COLO829 (cell line): ENCODE measurements at places on chromosomes 5 and 9.

GRCh38 chr5:50623666-50624065, 42.8 kb upstream of the PARP8 start:
- DNase-seq: no peak

DNA sequence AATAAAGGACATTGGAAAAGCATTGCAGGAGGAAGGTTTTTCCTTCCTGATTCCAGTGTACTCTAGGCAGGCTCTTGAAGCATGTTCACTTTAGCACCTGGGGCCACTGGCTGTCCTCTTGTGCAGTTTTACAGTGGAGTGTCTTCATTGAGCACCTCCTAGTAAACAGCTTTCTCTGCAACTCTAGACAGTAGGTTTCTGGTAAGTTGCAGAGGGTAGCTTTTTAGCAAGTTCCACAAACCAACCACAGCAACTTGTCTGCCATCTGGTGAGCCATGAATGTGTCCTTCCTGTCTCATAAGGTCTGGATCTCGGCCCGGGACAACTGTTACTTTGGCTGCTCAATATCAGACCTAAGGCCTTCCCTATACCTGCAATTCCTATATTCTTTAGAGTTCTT, 488.0 kb downstream of the MAN2A1 start:
- DNase-seq: no peak

GRCh38 chr5:176823869-176824412, 13.6 kb downstream of the UNC5A start:
- no peak for DNase-seq

DNA sequence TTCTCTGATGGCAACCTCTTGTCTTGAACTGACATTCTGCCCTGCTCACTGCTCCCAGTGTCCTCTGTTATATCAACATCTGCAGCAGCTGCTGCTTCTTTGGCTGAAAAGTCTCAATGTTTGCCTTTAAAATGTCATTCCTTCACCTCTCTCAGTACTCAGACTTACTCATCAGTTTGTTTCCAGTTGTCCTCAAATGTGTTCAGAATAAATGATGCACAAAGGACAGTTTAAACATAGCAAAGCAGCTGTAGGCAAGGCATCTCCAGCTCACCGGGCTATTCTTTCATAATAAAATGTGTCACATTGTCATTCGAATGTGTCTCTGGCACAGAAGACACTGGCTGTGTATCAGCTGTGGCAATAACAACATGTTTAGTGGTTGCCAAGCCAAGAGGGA, 590.9 kb upstream of the ZNF608 start:
- DNase-seq: no peak

- DNase-seq: no peak
Observed at GRCh38 chr9:19208653-19209052, 21.8 kb upstream of the DENND4C start.

- DNase-seq: no peak
Observed at GRCh38 chr9:91844190-91844589, 105.8 kb downstream of the ROR2 start.

DNA sequence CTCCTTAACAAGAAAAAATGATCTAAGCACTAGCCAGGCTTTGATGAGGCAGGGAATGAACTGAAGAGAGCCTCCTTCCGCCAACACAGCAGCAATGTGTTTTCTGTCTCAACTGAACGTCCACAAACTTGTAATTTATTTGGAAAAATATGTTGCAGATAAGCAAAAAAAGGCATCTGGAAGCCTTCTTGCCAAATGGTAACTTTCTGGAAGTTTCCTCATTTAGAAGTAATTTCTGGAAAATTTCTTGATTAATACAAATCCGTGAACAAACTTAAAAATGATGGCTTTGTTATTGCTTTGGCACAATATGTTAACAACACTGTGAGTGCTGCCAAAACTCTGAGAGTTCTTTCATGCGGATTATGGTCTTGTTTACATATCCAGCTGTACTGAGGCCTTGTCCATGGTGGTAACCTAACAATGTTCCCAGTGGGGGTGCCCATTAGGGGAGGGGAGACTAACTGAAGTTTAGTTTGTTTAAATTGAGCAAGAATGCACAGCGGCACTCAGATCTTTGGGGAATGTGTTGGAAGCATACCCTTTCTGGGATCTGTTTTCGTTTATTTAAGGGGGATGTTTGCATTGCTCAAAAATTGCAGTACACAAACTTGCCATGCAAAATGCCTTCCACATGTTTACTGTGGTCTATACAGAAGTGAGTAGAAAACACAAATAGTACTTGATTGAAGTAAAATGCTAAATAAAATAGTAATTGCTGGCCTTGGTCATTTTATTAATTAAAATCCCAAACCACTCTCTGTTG, 334.7 kb downstream of the NR2F1-AS1 start:
- DNase-seq: no peak

DNA sequence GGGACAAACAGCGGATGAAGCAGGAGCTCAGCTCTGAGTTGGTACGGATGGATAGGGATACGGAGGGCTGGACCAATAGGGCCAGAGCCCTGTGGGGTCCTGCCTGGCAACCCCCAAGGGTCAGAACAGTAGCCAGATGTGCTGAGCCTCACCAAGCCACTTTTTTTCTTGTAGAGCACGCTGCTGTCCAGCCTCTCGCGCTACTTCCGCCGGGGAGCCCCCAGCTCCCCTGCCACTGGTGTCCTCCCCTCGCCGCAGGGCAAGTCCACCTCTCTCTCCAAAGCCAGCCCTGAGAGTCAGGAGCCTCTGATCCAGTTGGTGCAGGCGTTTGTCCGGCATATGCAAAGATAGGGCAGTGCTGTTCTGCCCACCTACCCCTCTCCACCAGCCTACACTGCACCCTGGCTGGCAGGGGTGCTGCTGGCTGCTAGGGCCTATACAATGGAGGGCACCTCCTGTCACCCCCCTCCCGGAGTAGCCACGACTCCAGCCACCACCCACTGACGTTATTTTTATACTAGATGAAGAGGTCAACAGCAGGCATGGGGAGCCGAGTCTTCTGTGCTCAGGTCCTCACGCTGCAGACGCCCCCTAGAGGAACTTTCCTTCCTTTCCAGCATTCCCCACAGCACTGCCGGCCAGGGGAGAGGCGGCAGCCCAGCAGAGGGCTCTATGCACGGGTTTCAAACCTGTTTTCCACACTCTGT, 21.6 kb downstream of the SH3GLB2 start:
- DNase-seq: peak; percentile 72

GRCh38 chr9:70924380-70924779, 197.0 kb downstream of the TRPM3 start:
- no peak for DNase-seq

GRCh38 chr9:117744856-117745389, 40.7 kb downstream of the TLR4 start:
- DNase-seq: peak; percentile 12

- no peak for DNase-seq
Observed at GRCh38 chr5:1474866-1475543, 29.8 kb upstream of the SLC6A3 start.

GRCh38 chr9:38088006-38088925, 19.2 kb upstream of the SHB start:
- DNase-seq: peak; percentile 70

DNA sequence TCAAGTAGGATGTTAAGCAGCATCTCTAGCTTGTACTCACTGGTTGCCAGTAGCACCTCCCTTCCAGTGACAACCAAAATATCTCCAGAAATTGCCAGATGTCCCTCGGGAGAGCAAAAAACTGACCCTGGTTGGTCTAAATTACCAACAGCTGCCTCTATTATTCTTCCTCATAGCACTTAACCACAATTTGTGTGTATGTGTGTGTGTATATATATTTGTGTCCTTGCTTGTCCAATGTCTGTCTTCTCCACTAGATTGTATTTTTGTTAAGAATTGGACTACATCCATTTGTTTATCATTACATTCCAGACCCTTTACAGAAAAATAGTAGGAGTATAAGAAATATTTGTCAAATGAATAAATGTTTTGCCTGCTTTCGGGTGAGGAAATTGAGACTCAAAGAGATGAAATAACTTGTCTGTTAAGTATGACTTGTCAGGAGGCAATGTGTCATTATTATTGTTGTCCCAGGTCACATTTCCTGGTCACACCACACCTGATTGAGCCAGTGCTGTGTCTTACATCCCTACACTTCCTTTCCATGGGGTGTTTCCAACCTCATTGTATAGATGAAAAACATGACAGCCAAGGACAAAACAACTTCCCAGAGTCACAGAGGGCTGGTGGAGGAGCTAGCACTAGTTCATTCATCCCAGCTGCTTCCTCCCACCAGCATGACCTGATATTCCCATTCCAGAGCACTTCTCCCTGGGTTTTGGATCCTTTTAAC, 11.4 kb upstream of the GRPEL2 start:
- no peak for DNase-seq

- DNase-seq: peak; percentile 35
Observed at GRCh38 chr5:35803191-35803651, 53.5 kb upstream of the IL7R start.

- no peak for DNase-seq
Observed at GRCh38 chr9:87071473-87071872, 124.2 kb upstream of the GAS1 start.

DNA sequence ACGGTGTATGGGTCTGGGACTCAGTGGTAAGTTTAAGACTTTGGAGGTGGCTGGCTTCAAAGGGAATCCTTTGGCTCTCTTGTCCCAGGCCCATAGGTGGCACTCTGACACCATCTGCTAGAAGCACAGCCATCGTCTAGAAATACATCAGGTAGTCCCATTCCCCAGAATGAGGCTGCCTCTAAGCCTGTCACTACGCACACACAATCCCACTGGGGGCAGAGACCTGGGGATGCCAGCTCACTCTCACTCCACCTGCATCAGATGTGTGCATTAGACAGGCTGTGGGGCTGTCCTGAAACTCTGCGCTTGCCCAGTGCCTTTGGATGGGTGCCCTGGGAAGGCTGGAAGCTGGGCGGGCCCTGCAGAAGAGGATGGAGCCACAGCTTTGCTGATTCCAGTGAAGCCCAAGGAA, 127.5 kb upstream of the PANK3 start:
- no peak for DNase-seq

GRCh38 chr9:124210697-124211096, 47.1 kb upstream of the NEK6 start:
- no peak for DNase-seq

DNA sequence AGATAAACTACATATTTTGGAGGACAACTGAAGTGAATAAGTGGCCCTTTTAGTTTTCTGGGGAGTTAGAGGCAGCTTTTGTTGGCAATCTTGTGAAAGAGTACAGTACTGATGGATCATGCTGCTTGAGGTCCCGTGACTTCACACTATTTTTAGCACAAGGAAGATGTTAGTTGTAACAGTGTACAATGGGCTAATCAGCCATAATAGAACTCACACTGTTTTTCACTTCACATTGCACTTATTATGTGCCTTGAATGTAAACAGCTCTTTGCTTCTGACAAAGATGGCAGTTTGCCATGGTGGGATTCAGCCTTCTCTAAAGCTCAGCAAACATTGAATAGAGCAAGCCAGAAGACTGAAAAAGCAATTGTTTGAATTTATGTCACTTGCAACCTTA, 176.7 kb upstream of the ZNF608 start:
- peak; percentile 3 for DNase-seq

- DNase-seq: peak; percentile 60
Observed at GRCh38 chr9:94554439-94555331, at the start of gene PCAT7. TSS of gene PCAT7 (plus strand) at chr9:94555083.

- DNase-seq: no peak
Observed at GRCh38 chr5:96683392-96683791, 21.2 kb downstream of the CAST start.

DNA sequence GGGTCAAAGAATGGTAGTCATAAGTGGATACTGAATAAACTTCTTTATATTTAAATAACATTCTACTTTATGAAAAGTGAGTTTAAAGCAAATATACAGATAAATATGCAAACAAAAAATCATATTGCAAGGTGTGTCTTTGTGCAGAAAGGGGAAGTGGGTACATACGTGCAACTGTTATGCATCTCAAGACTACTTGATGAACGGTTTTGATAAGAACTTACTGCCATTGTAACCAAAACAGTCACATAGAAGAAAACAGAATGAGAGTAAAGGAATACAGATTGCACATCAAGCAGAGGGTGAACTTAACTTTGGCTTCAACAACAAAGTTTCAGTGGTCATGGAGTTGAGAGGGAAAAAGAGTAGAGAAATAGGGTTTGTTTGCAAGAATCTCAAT, 9.9 kb downstream of the CAMK4 start:
- no peak for DNase-seq

DNA sequence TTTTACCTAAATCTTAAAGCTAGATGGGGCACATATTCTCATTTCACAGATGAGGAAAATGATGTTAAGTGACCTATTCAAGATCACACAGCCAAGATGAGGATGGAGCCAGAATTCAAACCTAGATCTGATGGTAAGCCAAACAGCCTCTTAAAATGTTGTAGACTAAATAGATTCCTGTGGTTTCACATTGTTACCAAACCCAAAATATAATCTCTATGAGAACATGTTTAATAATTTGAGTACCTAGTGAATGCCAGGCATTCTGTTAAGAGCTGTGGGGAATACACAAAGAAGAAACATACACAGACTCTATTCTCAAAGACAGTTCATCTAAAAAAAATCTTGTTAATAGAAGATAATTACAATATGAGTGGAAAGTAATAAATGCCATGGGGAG, 25.2 kb downstream of the HOMER1 start:
- DNase-seq: no peak

DNA sequence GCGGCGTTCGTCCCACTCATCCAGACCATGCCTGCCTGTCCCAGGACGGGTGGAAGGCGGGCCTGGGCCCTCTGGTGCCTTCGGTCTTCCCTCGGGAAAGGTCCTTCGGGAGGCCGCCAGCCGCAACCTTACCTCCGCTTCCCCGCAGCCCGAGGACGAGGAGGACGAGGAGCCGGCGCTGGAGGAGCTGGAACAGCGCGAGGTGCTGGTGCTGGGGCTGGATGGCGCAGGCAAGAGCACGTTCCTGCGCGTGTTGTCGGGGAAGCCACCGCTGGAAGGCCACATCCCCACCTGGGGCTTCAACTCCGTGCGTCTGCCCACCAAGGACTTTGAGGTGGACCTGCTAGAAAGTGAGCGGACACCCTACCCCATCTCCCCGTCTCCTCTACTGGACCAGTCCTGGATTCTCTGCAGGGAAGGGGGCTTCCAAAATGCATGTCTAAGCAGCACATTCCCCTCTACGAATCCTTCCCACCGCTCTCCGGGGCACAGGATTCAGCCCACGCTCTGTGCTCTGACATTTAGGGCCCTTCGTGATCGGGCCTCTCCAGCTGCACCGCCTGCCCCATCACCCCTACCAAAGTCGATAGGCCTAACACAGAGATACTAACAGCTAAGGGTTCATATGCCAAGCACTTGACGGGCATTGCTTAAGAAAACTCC, 1.1 kb downstream of the ARL10 start:
- no peak for DNase-seq

DNA sequence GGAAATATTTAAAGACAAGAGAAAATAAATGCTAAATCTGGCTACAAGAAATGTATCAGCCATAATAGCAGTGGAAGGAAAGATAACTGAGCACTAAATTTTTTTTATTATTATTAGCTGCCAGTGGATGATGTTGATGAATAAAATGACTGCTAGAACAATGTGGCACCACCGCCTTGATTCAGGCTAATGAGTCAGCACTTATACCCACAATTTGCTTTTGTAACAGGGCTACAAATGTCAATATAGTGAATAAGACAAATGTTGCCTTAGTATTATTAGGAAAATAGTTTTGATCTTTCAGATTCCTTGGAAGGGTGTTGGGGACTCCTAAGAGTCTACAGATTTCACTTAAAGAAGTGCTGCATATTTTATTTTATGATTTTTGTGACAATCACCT, 555.2 kb upstream of the GRAMD2B start:
- DNase-seq: no peak
